AG04450 (cell line): ENCODE measurements at places on chromosomes 6 and 20.
A peak's percentile ranks its signal among the peaks of the same experiment; 100 is the strongest.

GRCh38 chr20:24575811-24576210, 106.4 kb downstream of the SYNDIG1 start:
- DNase-seq: no peak

GRCh38 chr6:33235221-33235634, 26.9 kb downstream of the RING1 start:
- DNase-seq: no peak

GRCh38 chr6:144259986-144260385, 25.1 kb upstream of the UTRN start:
- no peak for DNase-seq

DNA sequence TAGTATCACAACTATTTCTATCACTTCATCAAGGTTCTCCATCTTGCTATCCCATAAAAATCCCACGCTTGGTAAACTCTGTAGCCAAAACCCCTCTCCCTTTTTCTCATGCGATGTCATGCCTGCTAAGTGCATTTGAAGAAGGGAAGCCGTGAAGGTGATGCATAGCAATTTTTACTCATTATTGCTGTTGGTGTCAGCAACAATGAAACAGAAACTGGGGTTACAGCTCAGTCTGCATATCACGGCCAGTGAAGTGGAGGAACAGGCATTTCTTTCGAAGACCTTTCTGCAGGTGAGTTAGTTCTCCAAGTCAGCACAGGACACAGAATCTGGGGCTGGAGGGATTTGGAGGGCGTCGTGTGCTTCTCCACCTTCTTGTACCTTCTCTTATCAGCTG, 5.8 kb downstream of the UNC93A start:
- no peak for DNase-seq

- no peak for DNase-seq
These were observed 6.6 kb upstream of the SLC16A10 start for GRCh38 chr6:111080698-111081097.

- DNase-seq: no peak
These were observed 4.4 kb downstream of the GMDS start for GRCh38 chr6:2240961-2241360.

DNA sequence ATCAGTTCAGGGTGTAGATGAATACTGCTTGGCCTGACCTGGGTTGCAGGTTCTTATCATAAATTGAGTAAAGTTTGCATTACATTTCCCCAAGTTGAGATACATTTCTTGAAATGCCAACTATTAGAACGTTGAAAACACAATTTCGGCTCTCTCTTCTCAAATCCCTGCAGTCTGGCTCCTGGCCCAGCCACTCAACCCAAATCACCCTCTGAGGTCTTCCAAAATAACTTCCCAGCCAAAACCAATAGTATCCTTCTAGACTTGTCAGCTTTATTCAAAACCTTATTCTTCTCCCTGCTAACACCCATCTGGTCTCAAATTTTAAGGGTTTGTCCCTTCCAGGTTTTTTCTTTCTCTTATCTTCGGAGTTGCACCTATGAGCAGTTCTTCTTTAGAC, 263.6 kb downstream of the EYA4 start:
- DNase-seq: no peak

DNA sequence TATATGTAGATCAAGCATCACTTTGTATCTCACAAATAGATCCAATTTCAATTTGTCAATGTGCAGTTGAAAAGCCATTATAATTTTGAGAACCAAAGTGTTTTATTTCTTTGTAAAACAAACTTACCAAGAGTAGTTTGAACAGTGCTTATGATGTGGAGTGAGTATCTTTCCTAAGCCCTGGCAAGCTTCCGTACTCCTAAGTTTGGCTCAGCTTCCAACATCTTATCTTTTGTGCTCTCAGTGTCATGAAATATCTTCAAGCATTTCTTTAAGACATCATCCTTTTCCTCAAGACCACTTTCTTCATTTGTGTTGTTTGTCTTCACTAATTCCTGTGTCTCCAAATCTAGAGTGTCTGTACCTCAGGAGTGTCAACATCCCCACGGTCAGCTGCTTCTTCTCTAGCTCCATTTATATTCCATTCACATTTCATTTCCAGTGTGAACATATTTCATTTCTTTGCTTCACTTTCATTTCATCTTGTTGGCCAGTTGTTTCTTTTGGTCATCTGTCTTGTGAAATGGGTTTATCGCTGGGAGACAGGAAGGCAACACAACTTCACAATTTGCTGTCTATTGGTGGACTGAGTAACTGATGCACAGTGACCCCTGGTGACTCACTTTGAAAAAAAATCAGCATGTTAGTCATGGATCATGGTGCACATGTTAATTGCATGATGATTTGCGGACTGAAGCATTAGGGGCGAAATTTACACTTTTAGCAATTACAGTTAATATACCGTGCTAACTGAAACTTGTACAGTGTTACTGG, 36.9 kb downstream of the SLC24A3 start:
- no peak for DNase-seq

GRCh38 chr6:158837684-158838625, 18.8 kb upstream of the EZR start:
- no peak for DNase-seq

DNA sequence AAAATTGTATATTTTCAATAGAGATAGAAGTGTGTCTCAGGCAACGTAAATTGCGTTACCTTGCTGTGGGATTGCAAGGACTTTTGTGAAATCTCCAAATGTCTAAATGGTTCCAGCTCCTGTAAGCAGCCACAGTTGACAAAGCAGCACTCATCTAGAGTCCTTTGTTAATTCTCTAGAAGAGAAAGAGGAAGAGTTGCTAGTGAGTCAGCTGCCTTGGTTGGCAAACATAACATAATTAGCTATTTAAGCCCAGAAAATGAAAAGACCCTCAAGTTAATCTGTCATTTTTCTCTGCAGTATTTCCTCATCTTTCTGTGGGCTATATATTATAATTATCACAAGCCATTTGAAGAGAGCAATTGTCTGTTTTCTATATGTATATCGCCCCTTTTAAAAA, 66.4 kb upstream of the FABP7 start:
- DNase-seq: no peak

DNA sequence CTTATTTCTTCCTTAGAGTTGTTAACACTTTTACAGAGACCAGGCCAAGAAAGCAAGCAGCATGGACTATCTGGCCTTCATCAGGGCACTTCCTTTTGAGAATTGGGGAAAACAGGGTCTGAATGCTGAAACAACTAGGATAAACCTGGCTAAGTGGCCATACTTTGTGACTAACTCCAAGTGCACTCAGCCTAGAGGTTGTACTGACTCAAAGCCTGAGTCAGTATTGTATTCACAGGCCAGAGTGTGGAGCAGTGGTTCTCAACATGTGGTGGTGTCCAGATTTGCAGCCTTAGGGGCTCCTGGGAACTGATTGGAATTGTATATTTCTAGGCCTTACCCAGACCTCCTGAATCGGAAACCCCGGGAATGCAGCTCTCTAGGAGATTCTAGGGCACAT, 20.1 kb downstream of the SEC23B start:
- no peak for DNase-seq

DNA sequence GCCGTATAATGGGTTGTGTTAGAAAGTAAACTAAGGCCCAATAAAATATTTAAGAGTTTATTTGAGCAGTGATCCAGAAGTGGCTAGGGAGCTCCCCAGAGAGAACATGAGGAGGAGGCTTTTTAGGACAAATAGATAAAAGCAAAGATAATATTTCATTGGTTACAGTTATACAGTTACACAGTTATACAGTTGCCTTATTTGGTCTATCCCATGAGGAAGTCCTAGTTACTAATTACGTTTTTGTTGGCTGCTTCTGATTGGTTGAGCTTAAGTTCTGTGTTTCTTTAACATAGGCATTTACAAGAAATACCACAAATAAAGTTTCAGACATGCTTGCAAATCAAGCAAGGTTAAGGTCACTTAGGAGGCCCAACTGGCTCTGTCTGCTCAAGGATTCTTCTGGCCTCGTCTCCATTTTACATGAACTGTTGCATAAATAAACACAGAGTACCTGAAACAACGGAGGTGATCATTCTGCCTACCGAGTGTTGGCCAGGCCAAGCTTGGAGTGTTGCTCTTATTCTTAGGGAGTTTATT, 7.0 kb downstream of the UBD start:
- DNase-seq: peak; percentile 29

DNA sequence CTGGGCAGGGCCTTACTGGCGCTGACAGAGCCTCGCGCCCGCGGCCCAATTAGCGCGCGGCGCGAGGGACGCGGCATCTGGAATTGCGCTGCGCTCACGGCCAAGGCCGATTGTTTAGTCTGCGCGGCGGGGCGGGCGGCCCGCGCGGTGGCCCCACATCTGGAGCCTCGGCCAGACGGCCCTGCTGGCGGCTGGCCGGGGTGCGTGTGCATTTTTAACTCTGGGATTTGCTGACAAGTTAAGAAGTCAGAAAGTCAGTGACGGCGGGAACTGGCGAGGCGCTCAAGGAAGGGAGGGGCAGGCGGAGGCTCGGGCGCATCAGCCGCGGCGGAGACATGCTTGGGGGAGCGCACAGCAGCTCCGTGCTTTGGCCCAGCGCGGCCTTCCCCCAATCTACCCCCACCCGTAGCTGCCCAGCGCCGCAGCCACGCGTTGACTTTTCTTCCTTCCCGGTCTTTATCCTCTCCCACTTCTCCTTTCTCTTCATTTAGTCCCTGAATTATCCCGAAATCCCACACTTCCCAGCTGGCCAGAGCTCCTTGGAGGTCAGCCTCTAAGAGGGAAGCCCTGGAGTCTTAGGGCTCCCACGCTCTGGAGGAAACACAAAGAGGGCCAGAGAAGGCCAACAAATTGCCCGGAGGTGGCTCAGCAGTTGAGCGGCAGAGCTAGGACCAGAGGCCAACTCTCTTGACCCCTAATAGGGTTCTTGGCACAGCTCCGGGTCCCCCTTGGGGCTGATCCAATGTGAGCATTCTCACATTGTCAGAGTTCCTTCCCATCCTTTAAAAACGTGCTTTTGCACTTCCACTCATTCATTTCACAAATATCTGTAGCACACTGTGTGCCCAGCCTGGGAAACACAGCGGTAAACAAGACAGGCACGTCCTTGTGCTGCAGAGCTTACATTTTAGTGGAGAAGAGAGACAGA, 40.8 kb upstream of the FOXP4 start:
- DNase-seq: peak; percentile 66

DNA sequence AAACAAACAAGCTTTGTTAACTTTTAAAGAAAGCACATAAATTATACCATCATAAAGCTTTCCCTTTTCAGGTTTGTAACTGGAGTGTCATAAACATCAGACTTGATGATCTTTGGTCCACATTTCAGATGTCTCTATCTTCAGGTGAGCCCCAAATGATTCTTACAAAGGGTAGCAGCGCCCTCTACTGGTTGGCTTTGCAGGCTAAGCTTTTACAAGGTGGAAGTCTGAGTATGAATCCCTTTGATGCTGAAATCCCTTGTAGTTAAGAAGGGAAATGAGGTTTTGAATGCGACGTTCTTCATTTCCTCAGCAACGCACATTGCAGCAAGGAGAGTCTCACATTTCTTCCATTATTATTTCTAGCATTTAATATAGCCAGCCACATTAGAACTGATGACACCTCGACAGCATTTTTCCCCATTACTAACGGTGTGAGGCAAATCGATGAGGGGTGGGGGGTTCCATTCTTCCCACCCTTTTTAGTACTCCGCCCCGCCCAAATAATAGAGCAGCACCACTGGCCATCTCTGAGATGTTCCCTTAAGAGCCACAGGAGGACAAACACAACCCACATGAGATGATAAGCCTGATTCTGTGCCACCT, 126.3 kb upstream of the NT5E start:
- peak; percentile 46 for DNase-seq

- DNase-seq: no peak
These were observed 6.0 kb downstream of the CST7 start for GRCh38 chr20:24955045-24955444.
